Upper lobe of right lung (tissue), 1 donor: ENCODE measurements at places on chromosomes 4 and X. TPM values are rescaled to one million over a fixed set of nuclear protein-coding genes. Genes with fewer than 3 reads are reported as not detected.

- no peak for DNase-seq
Measured at GRCh38 chr4:31051565-31051964, 331.4 kb downstream of the PCDH7 start.

DNA sequence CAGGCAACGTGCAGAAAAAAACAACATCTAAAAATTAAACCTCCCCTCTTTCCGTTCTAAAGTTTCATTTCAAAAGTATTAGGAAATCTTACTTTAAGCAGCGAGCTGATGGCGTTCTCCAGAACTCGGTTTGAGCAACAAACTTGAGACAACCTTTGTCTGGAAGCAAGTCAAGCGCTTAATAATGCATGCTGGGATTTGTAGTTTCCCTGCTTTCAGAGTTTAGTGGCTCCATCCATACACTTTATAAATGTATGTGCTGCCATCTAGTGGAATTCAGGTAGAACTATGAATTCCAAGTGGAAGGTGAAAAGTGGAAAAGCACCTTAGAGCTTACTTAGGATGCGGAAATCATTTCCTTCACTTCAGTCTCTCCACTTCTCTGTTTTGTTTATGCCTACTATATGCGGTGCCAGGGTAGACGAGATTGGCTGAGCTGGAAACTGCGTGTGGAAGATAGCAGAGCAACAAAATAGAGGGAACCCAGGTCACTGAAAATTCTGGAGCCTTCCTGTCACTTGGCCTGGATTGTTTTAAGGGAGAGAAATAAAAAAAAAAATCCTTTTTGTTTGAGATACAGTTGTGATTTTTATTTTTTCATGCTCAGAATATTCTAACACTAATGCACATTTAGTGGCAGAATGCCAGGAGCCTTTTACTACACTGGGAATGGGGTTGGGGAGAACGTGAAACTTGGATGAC is at the start of gene BDH2:
Gene BDH2 (minus strand): TSS at position 144 of the 702 bp plus-strand sequence. CDS start 3,580 bp downstream, outside the sequence.
- no peak for DNase-seq

DNA sequence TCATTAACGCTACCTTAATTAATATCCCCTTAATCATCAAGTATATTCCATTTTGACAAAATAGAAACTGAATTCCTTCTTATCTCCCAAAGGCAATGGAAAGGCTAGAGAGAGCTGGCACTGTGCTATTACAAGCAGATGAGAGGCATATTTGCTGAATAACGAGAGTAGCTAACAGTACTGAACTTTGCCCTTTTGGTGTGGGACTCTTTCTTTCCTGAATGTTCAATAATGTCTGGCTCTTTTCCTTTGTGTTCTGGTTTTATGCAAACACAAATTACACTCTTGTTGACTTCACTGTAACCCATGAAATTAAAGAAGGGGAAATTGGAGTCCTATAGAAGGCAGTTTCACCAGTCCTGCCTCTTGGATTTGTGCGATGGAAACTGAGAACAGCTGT is 63.5 kb downstream of the SHROOM3 start:
- no peak for DNase-seq

GRCh38 chrX:131779306-131779705 is 235.4 kb downstream of the OR13H1 start:
- no peak for DNase-seq

AFP gene
- total RNA-seq: not detected

ELF2 gene
- 48.2 TPM for total RNA-seq

GRCh38 chr4:40685300-40685699 is 55.6 kb upstream of the RBM47 start:
- no peak for DNase-seq

ENPEP gene
- 7.5 TPM for total RNA-seq

- no peak for DNase-seq
Measured at GRCh38 chr4:87560802-87561201, 31.6 kb upstream of the SPARCL1 start.

DNA sequence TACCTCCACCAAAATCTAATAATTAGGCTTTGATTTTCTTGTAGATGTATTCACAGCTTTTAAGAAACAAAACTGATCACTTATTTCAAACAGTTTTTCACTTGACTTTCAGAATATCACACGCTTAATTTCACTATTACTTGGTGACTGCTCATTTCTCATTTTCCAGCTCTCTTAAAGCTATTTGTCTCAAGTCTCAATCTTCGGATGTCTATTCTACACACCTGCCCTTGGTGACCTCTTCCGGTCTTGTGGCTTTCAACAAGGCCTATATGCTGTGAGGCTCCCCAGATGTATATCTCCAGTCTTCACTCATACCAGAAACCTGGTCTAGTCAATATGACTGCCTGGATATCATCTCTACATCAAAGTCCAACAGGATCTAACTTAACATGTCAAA is 34.9 kb upstream of the ANXA10 start:
- DNase-seq: no peak

DNA sequence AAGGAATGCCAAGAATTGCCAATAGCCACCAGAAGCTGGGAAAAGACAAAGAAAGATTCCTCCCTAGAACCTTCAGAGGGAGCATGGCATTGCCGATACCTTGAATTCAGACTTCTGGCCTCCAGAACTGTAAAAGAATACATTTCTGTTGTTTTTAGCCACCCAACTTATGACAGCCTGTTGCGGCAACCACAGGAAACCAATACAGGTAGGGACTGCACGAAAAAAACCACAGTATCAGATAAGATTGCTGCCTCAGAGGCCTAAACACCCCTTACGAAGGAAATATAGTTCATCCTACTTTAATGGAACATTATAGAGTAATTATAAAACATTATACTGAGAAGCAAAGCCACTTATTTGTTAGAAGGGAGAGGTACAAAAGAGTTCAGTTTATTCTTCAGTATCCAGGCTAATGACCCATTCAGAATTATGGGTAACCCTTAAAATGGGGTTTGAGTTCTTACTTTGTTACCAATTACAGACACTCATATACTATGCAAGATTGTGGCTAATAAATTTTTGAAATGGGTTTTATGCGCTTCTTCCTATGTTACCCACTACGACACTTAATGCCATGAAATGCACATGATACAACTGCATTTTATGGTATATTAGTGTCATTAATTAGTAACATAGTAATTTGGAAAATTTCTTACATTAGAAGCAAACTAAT is 37.4 kb upstream of the SMIM10L2A start:
- no peak for DNase-seq
